Activated CD4-positive, alpha-beta T cell treated with anti-CD3 and anti-CD28 coated beads, Interleukin-2, amount 50 U/mL, for 24 hours (primary cell): ENCODE measurements at places on chromosomes 11 and 22.
A peak's percentile ranks its signal among the peaks of the same experiment; 100 is the strongest.

GRCh38 chr22:49272546-49273125, 555.0 kb downstream of the BRD1 start:
- DNase-seq, result no peak

DNA sequence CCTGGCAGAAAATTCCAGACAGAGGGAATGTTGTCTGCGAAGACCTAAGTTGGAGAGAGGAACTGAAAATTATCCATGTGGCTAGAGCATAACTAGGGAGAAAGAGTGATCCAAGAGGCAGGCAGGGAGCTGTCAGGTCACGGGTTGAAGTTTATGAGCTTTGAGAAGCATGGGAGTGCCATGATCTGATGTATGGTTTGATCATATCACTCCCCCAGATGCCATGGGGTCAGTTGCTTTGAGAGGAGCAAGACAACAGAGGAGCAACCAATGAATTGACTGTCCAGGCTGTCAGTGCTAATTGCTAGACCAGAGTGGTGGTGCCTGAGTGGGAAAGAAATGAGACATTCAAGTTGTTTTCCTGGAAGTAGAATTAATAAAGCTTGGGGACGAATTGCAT, 54.0 kb downstream of the CYB5R2 start:
- no peak for DNase-seq

DNA sequence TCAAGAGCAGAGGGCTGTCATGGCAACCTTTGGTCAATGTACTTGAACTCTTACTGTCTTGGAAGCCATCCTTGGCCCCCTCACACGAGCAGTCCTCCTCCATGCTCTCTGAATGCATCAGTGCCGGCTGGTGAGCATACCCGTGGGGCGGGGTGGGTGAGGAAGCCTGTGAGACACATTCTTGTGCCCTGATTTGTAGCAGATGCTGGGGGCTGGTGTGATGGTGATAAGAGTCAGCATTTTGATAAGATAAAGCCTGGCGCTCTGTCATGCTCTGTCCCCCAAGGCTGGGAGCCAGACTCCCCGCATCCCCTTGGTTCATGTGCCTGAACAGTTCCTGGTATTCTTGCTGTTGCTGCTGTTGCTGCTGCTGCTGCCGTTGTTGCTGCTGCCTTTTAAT, 20.5 kb upstream of the APOA1 start:
- no peak for DNase-seq

DNA sequence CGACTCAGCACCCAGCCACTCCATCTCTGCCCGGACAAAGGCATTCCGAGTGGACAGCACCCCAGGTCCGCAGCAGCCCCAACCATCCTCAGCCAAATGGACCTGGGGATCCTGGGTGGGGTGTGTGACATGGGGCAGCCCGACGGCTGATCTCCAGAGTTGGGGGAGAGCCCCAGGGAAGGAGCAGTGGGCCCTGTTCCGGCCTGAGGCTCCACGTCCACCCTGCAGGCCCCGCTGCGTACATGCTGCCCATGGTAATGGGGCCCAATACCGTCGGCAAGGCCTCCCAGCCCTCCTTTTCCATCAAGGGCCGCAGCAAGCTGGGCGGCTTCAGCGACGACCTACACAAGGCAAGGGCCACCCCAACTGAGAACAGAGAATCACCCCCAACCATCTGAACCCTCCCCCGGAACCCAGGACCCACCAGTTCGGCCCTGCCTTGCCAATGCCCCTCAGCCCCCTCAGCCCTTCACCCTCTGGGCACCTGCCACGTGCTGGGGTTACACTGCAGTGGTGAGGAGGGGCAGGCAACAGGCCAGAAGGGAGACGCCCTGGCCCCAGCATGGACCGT, 5.4 kb downstream of the SCGB1C1 start:
- DNase-seq, result no peak

DNA sequence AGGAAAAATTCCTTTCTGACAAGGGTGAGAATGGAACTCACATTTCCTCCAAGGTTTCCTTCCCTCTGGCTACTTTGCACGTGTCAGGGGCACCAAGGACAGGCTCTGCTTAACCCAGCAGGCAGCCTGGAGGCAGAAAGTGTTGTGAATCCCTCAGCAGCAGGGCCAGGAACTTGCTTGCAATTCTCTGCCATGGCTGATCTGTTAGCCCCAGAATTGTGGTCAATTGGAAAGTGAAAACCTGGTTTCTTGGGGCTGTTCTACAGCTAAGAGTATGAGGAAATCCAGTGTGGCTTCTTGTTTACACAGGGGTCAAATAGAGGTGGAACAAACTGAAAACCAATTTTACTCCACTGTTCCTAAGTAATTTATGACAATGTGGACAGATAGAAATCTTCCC, 38.3 kb upstream of the CEP295 start:
- DNase-seq, result no peak

DNA sequence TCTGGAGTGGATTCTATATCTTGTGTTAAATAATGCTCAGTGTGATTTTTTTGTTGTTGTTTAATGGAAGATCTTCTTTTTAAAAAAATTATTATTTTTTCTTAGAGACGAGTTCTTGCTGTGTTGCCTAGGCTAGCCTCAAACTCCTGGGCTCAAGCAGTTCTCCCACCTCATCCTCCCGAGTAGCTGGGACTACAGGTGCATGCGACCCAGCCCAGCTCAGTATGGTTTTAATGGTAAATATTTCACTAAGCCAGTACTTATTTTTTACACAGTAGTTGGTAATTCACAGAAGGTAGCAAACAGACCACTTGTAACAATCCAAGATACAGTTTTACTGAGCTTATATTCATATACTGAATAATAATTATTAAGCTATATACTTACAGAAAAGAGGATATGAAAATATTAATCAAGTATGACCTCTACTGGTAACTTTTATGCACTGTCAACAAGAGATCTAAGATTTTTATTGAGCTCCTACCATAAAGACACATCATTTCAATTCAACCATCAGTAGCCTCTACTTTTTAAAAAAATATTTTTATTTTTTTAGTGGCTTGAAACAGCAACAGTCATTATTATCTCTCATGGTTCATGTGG, 6.1 kb upstream of the CD59 start:
- no peak for DNase-seq

- no peak for DNase-seq
Observed at GRCh38 chr11:119446434-119446833, 23.5 kb upstream of the THY1 start.

- no peak for DNase-seq
Observed at GRCh38 chr11:61151545-61152252, 9.5 kb downstream of the VPS37C start.

DNA sequence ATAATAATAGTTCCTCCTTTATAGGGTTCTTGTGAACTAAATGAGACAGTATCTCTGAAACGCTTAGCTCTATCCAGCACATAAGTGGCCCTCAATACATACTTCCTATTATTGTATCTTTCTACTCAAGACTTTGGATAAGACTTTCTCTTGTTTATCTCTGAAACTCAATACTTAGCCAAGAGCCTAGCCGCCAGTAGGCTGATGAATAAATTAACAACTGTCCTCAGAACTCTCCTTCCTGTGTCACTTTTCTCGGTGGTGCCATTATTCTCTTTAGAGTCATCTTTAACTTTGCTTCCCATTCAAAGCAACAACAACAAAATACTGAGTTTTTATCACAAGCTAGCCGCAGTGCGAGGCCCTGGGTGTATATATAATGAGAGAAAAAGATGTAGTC, 86.9 kb downstream of the FAM83F start:
- no peak for DNase-seq

DNA sequence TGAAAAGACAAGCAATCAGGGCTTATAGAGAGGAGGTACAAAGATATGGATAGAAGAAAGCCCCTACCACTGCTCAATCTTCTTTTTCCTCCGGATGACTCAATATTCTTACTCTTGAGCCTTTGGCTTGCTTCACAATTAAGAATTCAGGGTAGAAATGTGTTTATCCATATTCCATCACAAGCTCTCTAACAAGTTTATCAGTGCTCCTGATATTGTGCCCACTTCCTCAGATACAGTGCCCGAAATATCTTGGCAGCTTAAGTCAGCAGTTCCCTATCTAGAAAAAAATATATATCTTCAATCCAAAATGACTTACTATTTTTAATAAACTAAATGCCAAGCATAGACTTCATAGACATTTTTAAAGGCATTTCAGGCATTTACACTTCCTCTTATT, 255.1 kb upstream of the FAT3 start:
- DNase-seq, result no peak

DNA sequence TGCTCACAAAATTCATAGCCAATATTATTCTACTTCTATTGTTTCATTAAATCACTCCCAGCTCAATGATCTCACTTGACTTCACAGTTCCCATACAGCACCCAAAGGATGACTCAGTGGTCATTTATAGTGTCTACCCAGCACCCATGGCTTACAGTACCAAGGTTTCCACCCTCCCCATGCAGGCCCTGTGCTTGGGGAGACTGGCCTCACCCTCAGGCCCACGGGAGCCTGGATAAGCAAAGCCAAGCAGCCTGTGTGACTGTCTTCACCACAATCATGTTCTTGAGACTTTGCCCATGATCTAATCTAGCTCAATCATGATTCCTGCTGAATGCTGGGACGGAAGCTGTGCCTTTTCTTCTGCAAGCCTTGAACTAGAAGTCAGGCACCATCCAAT, 97.6 kb downstream of the SLC36A4 start:
- DNase-seq, result no peak

DNA sequence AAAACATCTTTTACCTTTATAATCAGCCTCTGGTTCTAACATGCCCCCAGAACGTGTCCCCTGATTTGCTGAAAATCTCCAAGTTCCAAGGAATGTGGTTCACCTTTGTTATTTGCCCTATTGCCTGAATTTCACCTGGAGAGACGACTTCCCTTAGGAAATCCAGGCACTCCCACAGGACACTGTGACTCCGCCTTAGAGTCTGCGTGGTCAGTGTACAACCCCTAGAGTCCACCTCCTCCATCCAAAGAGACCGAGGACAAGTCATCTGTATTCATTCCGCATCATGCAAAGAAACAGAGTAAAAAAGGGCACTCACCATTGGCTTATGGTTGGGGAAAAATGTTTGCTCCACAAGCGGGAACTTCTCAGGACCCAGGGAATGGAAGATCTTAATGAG, 63.1 kb downstream of the TIMP3 start:
- DNase-seq, result no peak

GRCh38 chr11:95524314-95525036, 265.1 kb downstream of the FAM76B start:
- DNase-seq, result no peak

- no peak for DNase-seq
Observed at GRCh38 chr11:10641912-10642697, 51.5 kb downstream of the IRAG1 start.

DNA sequence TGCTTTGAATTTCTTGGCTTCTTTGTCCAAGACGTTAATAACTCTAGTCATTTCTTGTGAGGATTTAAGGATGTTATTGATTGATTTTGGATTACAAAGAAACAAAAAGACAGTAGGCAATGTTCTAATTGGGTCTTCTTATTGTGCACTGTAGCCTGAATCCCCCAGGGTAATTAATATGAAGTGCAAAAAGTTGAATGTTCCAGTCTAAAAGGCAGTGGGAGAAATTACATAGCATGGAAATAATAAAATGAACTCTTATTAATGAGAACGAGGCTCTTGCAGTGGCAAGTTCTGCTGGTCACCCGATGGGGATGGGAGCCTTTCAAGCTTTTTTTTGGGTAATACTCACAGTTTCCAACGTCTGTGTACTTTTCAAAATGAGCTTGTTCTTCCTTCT, 45.6 kb downstream of the UBASH3B start:
- DNase-seq, result no peak

GRCh38 chr22:28977481-28977971, 84.1 kb downstream of the C22orf31 start:
- DNase-seq, result no peak

GRCh38 chr11:78642979-78643675, 68.5 kb upstream of the NARS2 start:
- DNase-seq, result no peak

GRCh38 chr11:65221026-65221425, 39.3 kb downstream of the CAPN1 start:
- no peak for DNase-seq

- DNase-seq, result no peak
Observed at GRCh38 chr11:9367551-9367950, 16.9 kb upstream of the IPO7 start.

GRCh38 chr22:17159504-17159951, 451 bp upstream of the HDHD5 start:
- DNase-seq, result peak; percentile 56

DNA sequence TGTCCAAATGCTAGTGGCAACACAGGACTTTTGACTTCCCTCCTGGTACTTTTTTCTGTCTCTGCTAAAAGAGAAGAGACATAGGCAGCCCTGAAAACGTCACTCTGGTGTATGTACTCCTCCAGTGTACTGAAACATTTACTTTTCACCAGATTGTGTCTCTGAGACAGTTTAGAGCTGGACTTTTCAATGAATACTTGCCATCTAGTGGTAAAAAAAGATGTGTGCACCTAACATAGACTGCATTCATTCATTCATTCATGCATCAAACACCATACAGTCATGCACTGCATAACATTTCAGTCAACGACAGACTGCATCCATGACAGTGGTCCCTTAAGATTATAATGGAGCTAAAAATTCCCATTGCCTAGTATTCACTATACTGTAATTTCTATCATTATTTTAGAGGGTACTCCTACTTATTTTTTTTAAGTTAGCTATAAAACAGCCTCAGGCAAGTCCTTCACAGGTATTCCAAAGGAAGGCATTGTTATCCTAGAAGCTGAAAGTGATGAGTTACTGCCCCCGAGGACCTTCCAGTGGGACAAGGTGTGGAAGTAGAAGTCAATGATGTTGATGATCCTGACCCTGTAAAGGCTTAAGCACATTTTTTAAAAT, 186.2 kb downstream of the SPON1 start:
- no peak for DNase-seq

GRCh38 chr22:35846804-35847203, 129.1 kb downstream of the APOL5 start:
- DNase-seq, result no peak

GRCh38 chr22:44889255-44889878, 120.4 kb downstream of the PHF21B start:
- DNase-seq, result no peak

GRCh38 chr22:40535642-40536041, 100.9 kb downstream of the MRTFA start:
- no peak for DNase-seq

- no peak for DNase-seq
Observed at GRCh38 chr22:39471381-39472141, 14.7 kb downstream of the MGAT3 start.

DNA sequence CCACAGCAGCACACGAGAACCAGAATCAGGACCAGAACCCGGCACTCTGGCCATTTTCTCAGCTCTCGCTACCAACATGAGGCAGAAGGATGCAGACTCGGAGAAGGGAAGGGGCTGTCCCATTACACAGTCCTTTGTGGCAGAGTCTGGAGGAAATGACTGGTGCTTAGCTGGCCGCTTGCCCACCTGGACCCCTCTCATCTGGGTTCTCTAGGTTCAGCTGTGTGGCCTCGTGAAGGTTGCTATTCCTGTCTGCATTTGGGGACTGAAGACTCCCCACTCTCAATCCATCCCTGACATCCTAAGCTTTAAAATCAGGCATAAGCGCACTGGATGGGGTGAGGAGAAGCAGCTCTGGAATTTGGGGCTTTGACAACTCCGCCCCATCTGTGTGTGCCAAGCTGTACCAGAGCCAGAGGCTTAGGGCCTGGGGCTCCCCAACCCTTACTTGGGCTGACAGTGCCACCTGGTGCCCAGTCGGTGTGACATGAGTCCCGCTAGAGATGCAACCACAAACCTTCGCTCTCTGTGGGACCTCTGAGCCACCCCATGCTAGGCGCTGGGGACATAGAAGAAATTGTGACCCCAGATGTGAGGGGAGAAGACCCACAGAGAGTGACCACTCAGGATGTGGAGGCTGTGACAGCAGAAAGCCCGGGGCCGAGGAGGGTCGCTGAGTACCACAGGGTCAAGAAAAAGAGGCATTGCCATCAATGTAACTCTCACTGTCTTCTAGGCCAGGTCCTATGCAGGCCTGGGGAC, 35.8 kb upstream of the FCHSD2 start:
- peak; percentile 76 for DNase-seq
